Uterus (tissue), 4 donors: ENCODE measurements at places on chromosomes 11 and 22. TPM values are rescaled to one million over a fixed set of nuclear protein-coding genes. Genes with fewer than 3 reads are reported as not detected.

DNA sequence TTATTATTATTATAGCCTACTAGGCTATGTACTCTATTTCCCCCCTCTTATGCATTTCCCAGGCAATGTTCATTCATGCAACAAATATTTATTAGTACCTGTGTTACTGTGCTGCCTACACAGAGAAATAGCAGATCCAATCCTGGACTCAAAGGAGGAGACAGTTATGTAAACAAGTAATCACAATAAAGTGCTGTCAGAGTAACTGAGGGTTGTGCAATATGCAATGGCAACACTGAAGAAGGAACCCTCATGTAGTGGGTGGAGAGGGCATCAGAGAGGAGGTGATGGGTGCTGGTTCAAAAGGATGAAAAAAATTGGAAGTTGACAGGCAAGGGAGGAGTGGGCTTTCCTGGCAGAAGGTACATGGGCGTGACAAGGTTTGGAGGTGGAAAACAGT lies 886 bp upstream of the P4HA3 start:
- no peak for DNase-seq

GRCh38 chr11:101051677-101052076 lies 77.9 kb downstream of the PGR start:
- no peak for DNase-seq

GRCh38 chr22:42939941-42940653 lies 74.9 kb downstream of the PACSIN2 start:
- DNase-seq: no peak

DNA sequence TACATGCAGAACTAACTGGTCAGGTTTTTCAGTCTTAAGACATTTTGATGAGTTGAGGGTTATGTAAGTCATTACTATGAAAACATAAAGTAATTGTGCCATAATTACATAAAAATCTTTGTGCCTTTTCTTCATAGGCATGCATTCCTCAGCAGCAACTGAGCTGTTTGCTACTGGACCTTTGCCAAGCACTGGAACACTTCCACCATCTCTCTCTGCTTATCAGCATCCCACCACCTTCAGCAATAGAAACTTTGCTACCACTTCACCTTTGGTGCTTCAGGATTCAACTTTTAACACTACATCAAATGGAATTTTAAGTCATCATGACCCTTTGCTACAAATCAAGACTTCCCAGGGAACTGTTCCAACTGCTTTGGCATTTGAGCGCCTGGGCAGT lies 39.0 kb downstream of the QSER1 start:
- no peak for DNase-seq

DNA sequence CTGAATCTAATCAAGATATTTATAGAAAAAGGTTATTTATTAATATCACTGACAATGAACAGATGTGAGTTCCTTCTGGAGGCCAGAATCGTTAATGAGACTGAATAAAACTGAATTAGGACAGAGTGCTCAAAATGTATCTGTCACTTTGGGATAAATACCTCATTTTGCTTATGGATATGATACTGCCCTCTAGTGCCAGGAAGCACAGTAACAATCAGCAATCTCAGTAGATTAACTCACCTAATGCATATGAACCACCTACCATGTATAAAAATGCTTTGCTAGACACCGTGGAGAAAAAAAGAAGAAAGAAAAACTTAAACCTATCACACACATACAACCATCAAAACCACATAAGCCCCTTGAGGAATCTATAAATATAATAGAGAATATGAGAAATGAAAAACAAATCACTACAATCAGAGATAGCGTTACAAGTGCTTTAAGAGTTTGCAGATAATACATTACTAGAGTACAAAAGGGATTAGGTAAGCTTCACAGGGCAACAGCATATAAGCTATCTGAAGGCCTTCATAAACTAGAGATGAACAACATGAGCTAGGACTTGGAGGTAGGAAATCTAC lies 117.4 kb downstream of the SGSM3 start:
- no peak for DNase-seq

DNA sequence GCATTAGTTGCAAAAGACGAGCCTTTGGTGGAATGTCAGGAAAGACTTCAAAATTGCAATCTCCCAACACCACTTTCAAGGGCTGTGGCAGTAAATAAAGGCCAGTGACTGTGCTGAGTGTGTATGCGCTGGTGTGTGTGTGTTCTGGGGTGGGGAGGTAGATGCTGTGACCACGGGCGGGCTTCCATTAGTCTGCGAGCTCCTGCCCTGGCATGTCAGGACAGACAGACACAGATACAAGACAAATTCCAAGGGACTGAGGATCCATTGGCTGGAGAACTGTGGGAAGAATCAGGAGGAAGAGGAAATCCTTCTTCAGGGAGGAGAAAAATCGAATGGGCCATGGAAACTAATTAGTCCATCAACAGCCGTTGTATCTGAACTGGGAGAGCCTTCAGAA lies 83.6 kb downstream of the FEZ1 start:
- DNase-seq: no peak

- DNase-seq: no peak
Measured at GRCh38 chr11:120807414-120808150, 216.3 kb upstream of the TBCEL start.

- no peak for DNase-seq
Measured at GRCh38 chr11:89536926-89537325, 45.8 kb upstream of the NOX4 start.

DNA sequence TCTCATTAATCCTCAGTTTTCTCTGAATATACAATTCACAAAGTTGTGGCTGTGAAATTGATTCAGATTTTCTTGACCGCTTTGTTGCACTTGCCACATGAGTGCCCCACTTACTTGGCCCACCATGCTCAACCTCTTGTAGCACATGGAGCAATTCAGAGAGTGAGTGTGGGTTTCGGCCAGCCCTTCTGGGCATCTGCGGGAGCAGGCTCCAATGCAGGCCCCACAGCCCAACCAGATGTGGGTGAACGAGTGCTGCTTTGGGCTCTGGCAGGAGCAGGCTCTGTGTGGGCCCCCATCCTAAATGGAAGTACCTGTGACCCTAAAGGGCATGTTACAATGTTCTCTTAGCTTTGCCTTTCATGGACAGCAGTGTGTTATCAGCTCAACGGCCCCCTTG lies 2338.6 kb downstream of the LRRC4C start:
- DNase-seq: no peak

DNA sequence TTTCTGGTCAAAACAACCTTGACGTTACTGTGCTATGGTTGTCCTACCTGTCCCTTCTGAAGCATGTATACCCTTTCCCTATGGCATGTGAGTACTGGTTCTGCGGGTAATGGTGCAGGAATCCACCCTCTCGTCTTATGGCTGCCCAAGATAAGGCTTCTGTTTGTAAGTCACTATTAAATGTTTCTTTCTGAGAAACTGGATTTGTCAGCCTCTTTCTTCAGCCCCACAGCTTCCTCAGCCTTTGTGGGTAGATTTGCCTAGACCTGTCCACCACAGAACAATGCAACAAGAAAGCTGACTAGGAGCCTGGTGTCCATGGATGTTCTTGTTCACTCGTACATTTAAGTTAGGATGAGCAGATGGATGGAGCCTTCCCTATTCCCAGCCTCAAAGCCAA lies 14.4 kb downstream of the MMP7 start:
- no peak for DNase-seq

DNA sequence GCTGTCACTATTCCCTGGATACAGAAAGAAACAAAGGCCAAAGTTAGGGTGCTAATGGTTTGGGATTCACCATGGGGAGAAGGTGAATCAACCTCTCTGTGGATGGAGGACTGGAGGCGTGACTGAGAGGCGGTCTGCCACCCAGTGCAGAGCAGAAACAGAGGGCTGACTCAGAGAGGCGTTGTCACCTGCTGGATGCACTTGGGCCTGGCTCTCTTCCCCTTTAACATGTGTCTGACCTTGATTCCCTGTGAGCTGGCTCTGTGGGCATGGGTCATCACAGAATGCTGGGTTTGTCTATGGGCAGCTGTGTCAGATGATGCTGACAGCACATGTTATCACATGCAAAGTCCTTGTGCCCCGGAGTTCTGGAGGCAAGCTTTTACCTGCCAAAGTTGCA lies 75.9 kb downstream of the LDLRAD3 start:
- no peak for DNase-seq

DNA sequence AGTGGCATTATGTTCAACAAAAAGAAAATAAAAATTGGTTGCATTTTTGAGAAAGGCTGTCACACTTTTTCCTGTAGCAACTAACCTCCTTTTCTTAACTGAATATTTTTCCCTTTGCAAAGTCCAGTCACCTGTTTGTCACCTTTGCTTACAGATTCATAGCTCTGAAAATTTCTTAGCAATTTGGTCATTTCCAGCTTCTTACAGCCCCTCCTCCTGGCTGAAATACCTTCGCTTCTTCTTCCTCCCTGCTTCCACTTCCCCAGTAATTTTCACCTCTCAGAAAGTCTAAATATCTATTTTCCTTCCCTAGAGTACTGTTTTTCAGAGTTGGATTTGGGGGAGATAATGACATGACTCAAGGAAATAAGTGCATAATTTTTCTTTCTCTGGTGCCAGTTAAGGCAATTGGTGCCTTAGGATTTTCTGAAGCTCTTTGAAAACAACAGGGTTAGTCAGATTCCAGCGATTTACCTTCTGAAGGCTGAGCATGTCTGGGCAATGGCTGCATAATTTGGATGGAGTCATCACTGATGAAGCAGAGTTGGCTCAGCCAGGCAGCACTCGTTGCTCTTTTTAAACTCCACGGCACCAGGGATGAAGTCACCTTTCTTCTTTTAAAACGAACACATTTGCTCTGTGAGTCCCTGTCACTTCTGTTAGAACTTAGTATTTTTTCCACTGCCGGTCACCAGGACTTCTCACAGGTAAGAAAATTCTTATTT lies 62.1 kb upstream of the AMOTL1 start:
- no peak for DNase-seq

DNA sequence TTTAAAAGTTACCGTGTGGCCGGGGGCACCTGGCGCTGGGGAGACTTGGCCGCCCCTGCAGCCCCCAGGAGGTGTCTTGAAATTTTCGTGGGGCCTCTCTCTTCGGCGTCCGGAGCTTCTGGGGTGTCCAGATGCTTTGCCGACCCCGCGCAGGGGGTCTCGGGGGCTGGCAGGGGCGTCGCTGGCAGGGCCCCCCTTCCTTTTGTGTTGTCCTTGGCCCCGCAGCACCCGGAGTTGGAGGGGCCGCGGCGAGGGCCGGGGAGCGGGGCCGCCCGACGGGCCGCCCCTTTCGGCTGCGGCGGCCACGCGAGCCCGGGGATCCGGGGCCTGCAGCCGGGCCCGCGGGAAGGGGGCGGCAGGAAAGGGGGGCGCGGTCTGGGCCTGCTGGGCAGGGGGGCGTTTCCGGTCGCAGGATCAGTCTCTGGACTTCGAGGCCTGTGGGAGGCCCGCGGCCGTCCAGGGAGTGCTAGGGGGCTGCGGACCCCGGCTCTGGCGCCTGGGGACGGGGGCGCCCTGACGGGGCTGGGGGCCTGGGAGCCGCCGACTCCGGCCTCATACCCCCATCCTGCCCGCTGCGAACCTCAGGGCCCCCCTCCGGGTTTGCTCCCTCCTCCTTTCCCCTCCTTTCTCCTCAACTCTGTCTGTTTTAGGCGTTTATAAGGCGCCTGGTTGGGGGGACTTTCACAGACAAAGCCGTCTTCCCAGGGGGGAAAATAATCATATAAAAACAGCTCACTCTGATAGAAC lies 869 bp downstream of the ZC3H7B start:
- DNase-seq: no peak

DNA sequence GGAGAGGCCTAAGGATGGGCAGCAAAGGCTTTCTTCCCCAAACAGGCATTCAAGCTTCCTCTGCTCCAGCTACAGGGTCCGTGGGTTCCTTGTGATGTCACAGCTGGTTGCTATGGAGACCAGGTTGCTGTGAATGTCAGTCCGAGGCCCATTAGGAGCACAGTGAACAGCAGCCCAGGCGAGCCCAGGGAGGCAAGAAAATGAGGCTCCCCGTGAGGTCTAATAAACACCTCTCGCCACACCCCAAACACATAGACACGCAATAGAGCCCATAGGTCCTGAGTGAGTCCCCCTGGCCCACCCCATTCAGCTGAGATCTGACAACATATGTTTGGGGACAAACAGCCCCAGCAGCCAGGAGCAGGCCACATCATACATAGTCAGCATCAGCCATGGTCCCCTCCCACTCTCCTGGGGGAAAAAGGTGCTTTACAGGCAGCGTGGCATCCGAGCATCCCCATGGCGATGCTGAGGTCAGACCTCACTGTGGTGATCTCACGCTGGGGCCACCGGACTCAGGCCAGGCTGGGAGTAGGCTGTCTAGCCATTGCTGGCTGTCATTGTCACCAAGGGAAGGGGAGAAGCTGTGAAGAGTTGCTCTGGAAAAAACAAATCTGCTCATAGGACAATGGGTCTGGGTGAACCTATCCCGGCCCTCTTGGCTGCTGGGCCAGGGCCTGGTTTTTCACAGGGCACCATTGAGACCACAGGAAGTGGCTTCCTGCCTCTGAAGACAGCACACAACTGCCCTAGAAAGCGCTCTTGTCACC lies 23.1 kb upstream of the TP53I11 start:
- DNase-seq: no peak

DNA sequence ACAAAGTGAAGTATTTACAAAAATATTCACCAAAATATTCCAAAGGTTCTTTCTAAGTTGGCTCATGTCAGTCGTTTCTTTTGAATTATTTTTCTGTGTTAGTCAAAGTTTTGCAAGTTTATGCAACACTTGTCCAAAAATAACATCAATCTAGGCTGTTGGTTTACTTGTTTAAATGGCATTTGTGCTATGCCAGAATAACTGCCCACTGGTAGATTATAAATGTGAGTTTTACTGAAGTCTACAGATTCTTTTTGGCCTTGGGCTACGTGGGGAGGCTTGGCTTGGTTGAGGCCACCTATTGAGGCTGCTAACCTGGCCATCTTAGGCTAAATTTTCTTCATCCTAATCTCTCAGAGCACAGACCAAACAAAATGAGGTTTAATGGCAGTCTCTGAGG lies 1091.9 kb upstream of the RAG2 start:
- no peak for DNase-seq

DNA sequence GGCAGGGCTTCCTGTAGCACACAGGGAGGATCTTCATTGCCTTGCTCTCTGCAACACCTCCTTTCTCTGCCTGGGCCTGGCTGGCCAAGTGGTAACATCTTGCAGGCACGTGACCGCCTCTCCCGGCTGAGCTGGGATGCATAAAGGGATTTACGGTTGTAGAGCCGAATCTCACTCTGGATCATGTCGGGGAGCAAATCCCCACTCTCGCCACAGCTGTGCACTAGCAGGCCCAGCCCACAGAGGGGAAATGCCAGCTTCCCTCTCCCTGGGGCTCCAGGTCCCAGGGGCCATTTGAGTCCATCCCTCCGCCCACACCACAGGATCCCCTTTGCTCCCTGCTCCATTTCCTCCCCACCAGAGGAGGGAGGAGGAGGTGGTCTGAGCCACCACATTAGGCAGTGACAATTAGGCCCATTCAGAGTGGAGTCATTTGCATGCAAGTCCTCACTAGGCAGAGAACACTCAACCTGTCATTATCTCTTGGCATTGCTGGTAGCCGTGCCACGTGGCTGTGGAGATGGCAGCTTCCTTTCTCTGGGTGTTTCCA lies 196.7 kb downstream of the DSCAML1 start:
- no peak for DNase-seq

DTX4 gene
- 9.6 TPM for total RNA-seq

TRIM48 gene
- not detected for total RNA-seq

OR51B4 gene
- not detected for total RNA-seq

TBX10 gene
- not detected for total RNA-seq

TRIM49 gene
- total RNA-seq: not detected

JRKL gene
- total RNA-seq: 10.6 TPM

SRPRA gene
- total RNA-seq: 72.4 TPM

CASP5 gene
- not detected for total RNA-seq

RABL2B gene
- total RNA-seq: 17.7 TPM

OR52E4 gene
- not detected for total RNA-seq

MEI1 gene
- total RNA-seq: not detected

NUCB2 gene
- total RNA-seq: 22.0 TPM

VSIG10L2 gene
- total RNA-seq: 1.1 TPM
